Sigmoid colon (tissue), 7 donors: ENCODE measurements at places on chromosomes 5 and 9. TPM values are rescaled to one million over a fixed set of nuclear protein-coding genes. Genes with fewer than 3 reads are reported as not detected.

- no peak overlapping the region for H3K27ac ChIP-seq
- DNase-seq, result no peak
- H3K4me1 ChIP-seq, result no peaks in the 10 kb centered on the region
- no peaks in the 10 kb centered on the region for H3K27me3 ChIP-seq
Measured at GRCh38 chr5:43363445-43364152, 48.6 kb downstream of the CCL28 start.

- H3K27me3 ChIP-seq, result no peaks in the 10 kb centered on the region
- peaks cover 13% of the 10 kb centered on the region for H3K4me1 ChIP-seq
- DNase-seq, result no peak
Measured at GRCh38 chr9:91126761-91127445, 234.8 kb downstream of the AUH start.

SPATA31D4 gene
- total RNA-seq, result not detected

- H3K4me1 ChIP-seq, result no peaks in the 10 kb centered on the region
- H3K36me3 ChIP-seq, result no peaks in the 10 kb centered on the region
- DNase-seq, result no peak
- H3K27me3 ChIP-seq, result no peaks in the 10 kb centered on the region
Measured at GRCh38 chr5:160363660-160364395, 6.6 kb downstream of the C1QTNF2 start.

PTGES gene
- 3.9 TPM for total RNA-seq

- no peaks in the 10 kb centered on the region for H3K4me1 ChIP-seq
- no peak for DNase-seq
- no peaks in the 10 kb centered on the region for H3K36me3 ChIP-seq
- H3K27me3 ChIP-seq, result no peaks in the 10 kb centered on the region
Measured at GRCh38 chr9:101212661-101213060, 172.1 kb downstream of the BAAT start.

- no peak overlapping the region for H3K4me3 ChIP-seq
- no peaks in the 10 kb centered on the region for H3K36me3 ChIP-seq
- H3K4me1 ChIP-seq, result no peaks in the 10 kb centered on the region
- DNase-seq, result no peak
- no peak overlapping the region for H3K27ac ChIP-seq
Measured at GRCh38 chr5:133147411-133147810, 95.6 kb downstream of the HSPA4 start.

DNA sequence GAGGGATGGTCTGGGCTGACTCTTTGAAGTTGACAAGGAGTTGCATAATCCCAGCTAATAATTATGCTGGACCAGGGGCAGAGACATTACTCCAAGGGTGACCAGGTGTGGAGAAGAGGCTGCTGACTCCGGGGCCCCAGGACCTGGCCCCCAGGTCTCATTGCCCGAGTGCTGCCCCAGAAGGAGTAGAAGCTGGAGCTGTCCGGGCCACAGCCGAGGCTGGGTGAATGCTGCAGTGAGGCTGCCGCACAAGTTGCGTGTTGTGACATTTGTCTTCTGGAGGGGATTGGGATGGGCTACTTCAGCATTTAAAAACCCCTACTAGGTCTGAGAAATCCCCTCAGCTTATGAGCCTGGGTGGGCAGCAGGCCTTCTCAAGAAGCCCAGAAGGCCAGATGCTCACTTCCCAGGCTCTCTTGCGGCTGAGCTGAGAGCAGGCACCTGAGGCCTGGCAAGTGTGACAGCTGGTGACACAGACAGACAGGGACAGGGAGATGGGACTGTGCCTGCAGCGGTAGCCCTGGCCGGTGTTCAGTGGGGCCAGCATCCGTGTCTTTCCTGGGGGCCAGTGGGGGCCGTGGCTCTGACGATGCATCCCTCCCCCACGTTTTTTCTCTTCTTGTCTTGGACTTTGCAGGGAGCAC, 122.8 kb downstream of the KCNIP1 start:
- no peaks in the 10 kb centered on the region for H3K27me3 ChIP-seq
- no peaks in the 10 kb centered on the region for H3K4me1 ChIP-seq
- H3K36me3 ChIP-seq, result no peaks in the 10 kb centered on the region
- no peak overlapping the region for H3K4me3 ChIP-seq

- no peak for DNase-seq
- no peaks in the 10 kb centered on the region for H3K27me3 ChIP-seq
- peaks cover 18% of the 10 kb centered on the region for H3K4me1 ChIP-seq
- no peaks in the 10 kb centered on the region for H3K36me3 ChIP-seq
- peak overlapping the region; percentile 74 for H3K4me3 ChIP-seq
Measured at GRCh38 chr9:106861640-106862109, 1.3 kb upstream of the ZNF462 start.

DNA sequence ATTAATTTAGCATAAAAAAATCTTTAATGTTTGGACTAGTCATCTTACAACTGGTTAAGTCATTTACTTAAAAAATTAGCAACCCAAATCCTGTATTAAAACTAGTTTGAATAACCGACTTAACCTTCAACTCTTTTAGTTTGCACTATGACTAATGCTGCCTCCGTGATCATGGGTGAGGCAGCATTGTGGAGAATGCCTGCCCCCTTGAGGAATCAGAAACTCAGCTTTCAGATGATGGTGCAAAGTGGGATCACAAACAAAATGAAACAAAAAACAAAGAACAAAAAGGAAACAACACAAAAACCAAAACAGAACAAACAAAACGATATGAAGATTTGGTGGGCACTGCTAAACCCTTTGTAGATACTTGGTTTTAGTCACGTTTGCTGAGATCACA, 127.0 kb upstream of the PALM2AKAP2 start:
- no peak overlapping the region for H3K4me3 ChIP-seq
- no peaks in the 10 kb centered on the region for H3K36me3 ChIP-seq
- H3K27me3 ChIP-seq, result no peaks in the 10 kb centered on the region
- DNase-seq, result no peak
- no peak overlapping the region for H3K27ac ChIP-seq
- H3K4me1 ChIP-seq, result no peaks in the 10 kb centered on the region

GRCh38 chr9:27563738-27564430, 9.4 kb downstream of the C9orf72 start:
- DNase-seq, result no peak
- peaks cover 6% of the 10 kb centered on the region for H3K36me3 ChIP-seq
- H3K4me1 ChIP-seq, result no peaks in the 10 kb centered on the region
- H3K27ac ChIP-seq, result peak overlapping the region; percentile 3
- no peak overlapping the region for H3K4me3 ChIP-seq

DNA sequence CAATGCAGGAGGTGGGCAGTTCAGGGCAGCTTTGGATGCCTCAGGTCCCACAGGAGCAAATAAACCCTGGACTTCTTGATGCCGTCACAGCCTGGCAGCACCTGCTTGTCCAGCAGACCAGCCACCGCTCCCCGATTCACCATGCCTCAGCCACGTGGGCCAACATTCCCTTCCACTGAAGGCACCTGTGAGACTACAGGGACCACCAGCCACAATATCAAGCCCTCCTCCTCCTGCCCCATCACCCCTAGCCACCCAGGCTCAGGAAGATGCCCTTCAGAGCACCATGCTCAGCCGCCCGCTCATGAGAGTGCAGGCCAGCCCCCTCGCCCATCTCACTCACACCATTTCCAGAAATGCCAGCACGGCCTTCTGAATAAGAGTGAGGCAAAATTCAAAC, 234.7 kb downstream of the SYK start:
- H3K4me1 ChIP-seq, result no peaks in the 10 kb centered on the region
- H3K27ac ChIP-seq, result no peak overlapping the region
- no peaks in the 10 kb centered on the region for H3K36me3 ChIP-seq
- H3K4me3 ChIP-seq, result no peak overlapping the region
- H3K27me3 ChIP-seq, result no peaks in the 10 kb centered on the region
- no peak for DNase-seq

DNA sequence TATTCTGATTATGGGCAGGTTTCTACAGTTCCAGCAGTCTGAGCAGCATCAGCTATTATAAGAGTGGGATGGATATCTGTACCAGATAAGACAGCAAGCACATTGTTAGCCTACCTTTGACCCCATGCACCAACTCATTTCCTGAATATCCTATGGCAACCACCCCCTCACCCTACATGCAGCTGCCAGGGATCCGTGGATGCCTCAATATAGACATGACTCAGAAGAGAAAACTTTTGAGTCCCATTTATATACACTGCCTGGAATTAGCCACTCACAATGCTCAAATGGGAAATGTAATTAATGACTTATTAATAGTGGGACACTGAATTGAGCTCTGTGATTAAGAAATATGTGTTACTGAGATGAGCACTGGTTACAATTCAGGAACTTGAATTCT, 124.4 kb downstream of the SSBP2 start:
- H3K36me3 ChIP-seq, result no peaks in the 10 kb centered on the region
- no peak overlapping the region for H3K4me3 ChIP-seq
- no peak for DNase-seq
- no peaks in the 10 kb centered on the region for H3K27me3 ChIP-seq
- no peak overlapping the region for H3K27ac ChIP-seq

DNA sequence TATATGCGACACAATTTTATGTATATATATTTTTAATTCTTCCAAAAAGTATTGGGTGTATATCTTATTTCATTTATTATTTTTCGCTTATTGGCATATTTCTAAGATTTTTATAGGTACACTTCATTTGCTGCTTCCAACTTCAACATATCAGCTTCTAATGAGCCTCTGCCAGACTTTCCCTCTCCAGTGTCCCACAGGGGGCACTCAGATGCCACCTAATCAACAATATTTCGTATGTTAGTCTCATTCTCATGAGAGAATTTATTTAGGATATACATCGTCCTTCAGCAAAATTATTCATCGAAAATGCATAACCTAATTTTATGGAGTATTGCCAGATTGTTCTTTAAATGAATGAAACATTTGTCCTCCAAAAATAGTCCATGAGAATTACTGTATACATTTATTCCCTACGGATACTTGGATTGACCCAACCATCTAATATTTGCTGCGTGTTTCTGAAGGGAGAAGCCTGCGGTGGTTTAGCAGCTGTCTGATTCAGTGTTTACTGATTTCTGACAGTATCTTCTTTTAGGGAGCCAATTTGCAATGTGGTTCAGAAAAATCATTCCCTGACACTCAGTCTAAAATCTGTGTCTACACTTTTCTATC, 100.6 kb upstream of the SELENOP start:
- no peaks in the 10 kb centered on the region for H3K36me3 ChIP-seq
- H3K4me3 ChIP-seq, result no peak overlapping the region
- H3K27me3 ChIP-seq, result peaks cover 7% of the 10 kb centered on the region
- peaks cover 4% of the 10 kb centered on the region for H3K4me1 ChIP-seq

DNA sequence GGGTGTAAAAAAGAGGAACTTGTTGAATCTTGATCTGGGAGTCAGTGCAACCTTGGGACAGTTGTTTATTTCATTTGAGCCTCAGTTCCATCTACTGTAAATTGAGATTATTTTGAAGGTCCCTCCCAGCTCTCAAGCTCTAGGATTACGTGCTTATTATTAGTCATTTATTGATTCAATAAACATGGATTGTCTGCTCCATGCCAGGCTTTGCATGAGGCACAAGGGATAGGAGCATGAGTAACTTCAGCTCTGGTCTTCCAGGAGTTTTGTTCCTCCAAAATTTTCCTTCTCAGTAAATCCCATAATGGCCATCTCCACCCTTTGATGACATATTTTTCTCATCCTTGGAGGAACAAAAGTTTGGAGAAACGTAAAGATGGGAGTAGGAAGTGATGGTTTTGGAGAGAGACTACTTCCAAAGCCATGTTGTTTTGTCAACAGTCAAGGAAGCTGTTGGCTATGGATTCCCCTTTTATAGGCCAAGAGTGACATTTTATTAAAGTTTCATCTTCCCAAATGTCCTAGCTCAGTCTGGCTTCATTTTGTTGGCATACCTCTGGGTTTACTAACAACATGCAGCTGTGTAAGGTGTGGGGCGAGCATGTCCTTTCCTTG, 244.6 kb downstream of the DMRT2 start:
- no peaks in the 10 kb centered on the region for H3K36me3 ChIP-seq
- H3K27ac ChIP-seq, result no peak overlapping the region
- no peaks in the 10 kb centered on the region for H3K27me3 ChIP-seq
- H3K4me3 ChIP-seq, result no peak overlapping the region
- DNase-seq, result no peak
- no peaks in the 10 kb centered on the region for H3K4me1 ChIP-seq

- peak overlapping the region; percentile 52 for H3K4me3 ChIP-seq
- H3K27me3 ChIP-seq, result no peaks in the 10 kb centered on the region
- peak; percentile 66 for DNase-seq
- peak overlapping the region; percentile 73 for H3K27ac ChIP-seq
- H3K4me1 ChIP-seq, result peaks cover 29% of the 10 kb centered on the region
Measured at GRCh38 chr5:138610918-138611677, 35.9 kb upstream of the HSPA9 start.

WNK2 gene
- total RNA-seq, result 20.0 TPM

GRCh38 chr9:74570879-74571512, 73.9 kb downstream of the RORB start:
- no peak overlapping the region for H3K4me3 ChIP-seq
- no peak overlapping the region for H3K27ac ChIP-seq

- no peaks in the 10 kb centered on the region for H3K27me3 ChIP-seq
- peak; percentile 87 for DNase-seq
- H3K4me3 ChIP-seq, result no peak overlapping the region
- no peak overlapping the region for H3K27ac ChIP-seq
- H3K4me1 ChIP-seq, result peaks cover 10% of the 10 kb centered on the region
Measured at GRCh38 chr9:115591584-115591984, 473.6 kb upstream of the TNC start.

DNA sequence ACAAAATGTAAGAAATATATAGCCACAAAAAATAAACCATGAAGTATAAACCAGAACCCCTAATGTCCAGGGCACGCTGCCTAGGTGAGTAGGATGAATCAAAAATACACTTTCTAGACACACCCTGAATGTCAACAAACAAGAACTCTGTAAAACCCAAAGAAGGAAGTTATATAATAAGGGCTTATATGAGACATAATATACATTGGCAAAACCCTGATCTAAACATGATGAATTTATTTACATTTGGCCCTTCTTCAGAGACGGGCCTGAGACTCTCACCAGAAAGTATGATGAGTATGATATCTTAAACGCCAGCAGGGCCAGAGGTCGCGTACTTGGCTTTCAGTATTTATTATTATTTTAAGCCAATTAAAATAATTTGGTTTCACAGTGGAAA, 125.1 kb upstream of the FST start:
- peak overlapping the region; percentile 9 for H3K27ac ChIP-seq
- no peaks in the 10 kb centered on the region for H3K27me3 ChIP-seq
- H3K4me1 ChIP-seq, result peaks cover 10% of the 10 kb centered on the region
- H3K4me3 ChIP-seq, result no peak overlapping the region

- H3K4me1 ChIP-seq, result peaks cover 34% of the 10 kb centered on the region
- no peaks in the 10 kb centered on the region for H3K36me3 ChIP-seq
- DNase-seq, result no peak
- H3K27me3 ChIP-seq, result no peaks in the 10 kb centered on the region
- H3K27ac ChIP-seq, result peak overlapping the region; percentile 7
Measured at GRCh38 chr9:93217706-93218105, 33.8 kb downstream of the WNK2 start.

GRCh38 chr9:84478996-84479395, 138.4 kb upstream of the SLC28A3 start:
- H3K4me1 ChIP-seq, result no peaks in the 10 kb centered on the region
- DNase-seq, result no peak

CLTB gene
- 157 TPM for total RNA-seq

- peak overlapping the region; percentile 72 for H3K27ac ChIP-seq
- H3K4me3 ChIP-seq, result no peak overlapping the region
- H3K27me3 ChIP-seq, result no peaks in the 10 kb centered on the region
- no peaks in the 10 kb centered on the region for H3K36me3 ChIP-seq
Measured at GRCh38 chr5:61620699-61621182, 288.7 kb downstream of the ZSWIM6 start.

DNA sequence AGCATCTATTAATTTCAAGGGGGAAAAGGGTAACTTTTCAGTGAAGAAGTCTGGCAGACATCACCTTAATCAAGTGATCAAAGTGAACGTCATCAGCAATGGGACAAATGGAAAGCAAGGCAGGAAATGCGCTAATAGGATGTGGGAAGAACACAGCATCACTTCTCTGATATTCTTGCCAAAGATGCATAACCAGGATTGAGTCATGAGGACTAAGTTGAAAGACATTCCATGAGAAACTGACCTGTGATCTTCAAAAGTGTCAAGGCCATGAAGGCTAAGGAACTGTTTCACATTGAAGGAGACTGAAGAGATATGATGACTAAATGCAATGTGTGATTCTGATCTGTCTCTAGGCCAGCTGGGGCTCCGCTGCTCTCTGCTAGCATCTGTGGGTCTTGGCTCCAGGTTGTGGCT, 92.9 kb downstream of the NDFIP1 start:
- H3K27me3 ChIP-seq, result no peaks in the 10 kb centered on the region
- no peaks in the 10 kb centered on the region for H3K36me3 ChIP-seq
